Activated naive CD4-positive, alpha-beta T cell treated with anti-CD3 and anti-CD28 coated beads, Interleukin-2, amount 50 U/mL, for 72 hours (primary cell): ENCODE measurements at places on chromosomes 16 and 17.

- no peak for DNase-seq
Measured at GRCh38 chr17:7574176-7574953, 5.1 kb upstream of the CD68 start.

DNA sequence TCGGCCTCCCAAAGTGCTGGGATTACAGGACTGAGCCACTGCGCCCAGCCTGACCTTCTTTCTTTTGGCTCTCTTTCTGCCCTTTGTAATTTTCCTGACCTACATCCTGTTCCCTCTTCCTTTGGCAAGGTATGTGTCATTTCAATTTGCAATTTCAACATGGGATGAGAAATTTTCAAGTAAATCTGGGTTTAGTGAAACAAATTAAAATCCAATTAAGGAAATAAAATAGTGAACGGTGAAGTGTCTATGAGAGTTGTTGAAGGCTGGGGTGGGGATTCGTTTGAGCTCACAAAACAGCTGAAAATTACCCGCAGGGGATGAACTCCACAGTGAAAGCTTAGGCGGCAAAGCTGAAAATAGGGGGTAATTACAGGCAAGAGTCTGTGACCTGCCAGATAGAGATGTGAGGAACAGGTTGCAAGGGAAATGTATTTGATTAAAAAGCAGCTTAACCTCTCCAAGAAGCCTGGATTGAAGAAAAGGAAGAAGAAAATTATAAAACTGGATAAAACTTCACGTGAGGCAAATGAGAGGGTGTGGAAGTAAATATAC, 277.7 kb downstream of the UTP18 start:
- DNase-seq = no peak

GRCh38 chr16:56841233-56841632, 23.8 kb upstream of the SLC12A3 start:
- DNase-seq = peak; percentile 16

GRCh38 chr16:10883004-10883403, 6.0 kb downstream of the CIITA start:
- DNase-seq = no peak

DNA sequence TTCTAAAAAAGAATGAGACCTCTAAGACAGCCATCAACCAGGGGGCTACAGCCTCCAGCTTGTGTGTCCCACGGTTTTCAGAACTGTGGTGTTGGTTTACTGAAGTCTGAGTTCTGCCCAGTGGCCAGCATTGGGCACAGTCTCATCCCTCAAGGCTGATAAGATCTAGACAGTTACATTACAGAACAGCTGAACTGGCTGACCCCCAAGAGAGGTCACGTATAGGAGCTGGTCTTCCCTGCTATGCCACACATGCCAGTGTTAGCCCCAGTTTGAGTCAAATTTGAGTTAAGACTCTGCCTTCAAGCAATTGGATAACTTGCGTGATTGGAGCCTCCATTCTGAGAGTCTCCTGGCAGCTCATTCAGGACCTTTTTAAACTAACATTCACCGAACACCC, 14.8 kb upstream of the NUP93 start:
- DNase-seq = no peak

GRCh38 chr17:49955157-49955556, 13.8 kb upstream of the DLX4 start:
- no peak for DNase-seq

GRCh38 chr17:66248285-66248684, 19.1 kb upstream of the APOH start:
- no peak for DNase-seq

GRCh38 chr16:58099956-58100300, 29.3 kb downstream of the CFAP20 start:
- DNase-seq = no peak

- no peak for DNase-seq
Measured at GRCh38 chr16:69111216-69111875, 5.9 kb downstream of the HAS3 start.

DNA sequence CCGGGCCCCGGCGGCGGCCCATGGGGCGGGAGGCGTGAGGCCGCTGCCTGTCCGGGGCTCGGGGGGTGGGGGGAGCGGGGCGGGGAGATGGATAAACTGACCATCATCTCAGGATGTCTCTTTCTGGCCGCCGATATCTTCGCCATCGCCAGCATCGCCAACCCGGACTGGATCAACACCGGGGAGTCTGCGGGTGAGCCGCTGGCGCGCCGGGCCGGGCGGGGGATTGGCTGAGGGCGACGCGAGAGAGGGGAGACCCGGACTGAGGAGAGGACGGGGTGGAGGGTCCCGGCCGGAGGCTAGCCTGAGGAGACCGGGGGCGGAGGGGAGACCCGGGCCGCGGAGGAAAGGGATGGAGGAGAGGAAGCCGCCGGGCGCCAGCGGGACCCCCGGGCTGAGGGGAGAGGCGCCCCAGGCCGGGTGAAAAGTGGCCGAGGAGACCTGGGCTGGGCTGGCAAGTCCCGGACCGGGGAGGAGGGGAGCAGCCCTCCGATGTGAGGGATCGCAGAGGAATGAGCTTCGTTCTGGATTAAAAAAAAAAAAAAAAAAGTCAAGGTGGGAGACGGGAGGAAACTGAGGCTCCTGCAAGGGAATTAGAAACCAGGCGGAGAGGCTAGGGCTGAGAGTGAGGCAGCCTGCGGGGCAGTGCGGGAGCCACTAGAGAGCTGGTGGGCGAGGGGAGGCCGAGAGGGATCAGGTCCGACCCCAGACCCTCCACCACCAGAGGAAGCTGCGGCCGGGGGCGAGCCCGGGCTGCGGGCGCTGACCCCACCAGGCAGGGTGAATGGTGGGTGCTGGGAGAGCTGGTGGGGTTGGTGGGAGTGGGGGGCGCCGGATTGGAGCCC, 526 bp downstream of the MOSMO start:
- DNase-seq = no peak

- no peak for DNase-seq
Measured at GRCh38 chr17:33109336-33110072, 117.9 kb downstream of the SPACA3 start.

GRCh38 chr16:3328104-3328503, 22.8 kb downstream of the ZNF75A start:
- DNase-seq = no peak

DNA sequence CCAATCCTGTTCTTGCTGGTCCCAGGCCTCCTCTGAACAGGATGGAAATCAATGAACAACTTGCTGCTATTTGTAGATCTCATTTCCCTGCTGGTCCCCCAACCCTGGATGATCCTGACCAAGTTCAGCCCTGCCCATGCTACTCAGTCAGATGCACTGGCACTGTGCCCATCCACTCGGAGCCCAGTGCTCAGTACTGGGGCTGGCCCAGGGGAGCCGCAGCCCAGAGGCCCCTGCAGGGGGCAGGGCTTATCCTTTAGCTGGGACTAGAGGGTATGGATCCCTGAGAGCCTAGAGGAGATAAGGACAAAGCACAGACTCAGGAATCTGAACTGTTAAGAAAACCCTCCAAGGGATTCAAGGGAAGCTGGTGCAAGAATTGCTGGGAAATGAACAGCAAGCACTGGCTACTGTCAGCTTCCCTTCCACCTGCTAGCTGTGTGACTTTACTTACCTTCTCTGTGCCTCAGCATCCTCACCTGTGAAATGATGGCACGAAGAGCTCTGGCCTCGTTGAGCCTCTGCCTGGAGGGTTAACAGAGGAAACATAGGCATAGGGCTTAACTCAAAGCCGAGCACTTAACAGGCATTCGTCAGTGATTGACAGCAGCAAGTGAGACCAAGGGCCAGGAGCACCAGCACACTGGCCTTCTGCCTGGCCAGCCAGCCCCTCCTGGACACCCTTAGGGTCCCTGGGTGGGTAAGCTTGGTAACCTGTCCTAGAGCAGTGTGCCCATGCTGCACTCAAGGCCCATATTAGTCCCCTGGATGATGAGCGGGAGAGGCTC, 29.8 kb upstream of the C1QL1 start:
- no peak for DNase-seq

DNA sequence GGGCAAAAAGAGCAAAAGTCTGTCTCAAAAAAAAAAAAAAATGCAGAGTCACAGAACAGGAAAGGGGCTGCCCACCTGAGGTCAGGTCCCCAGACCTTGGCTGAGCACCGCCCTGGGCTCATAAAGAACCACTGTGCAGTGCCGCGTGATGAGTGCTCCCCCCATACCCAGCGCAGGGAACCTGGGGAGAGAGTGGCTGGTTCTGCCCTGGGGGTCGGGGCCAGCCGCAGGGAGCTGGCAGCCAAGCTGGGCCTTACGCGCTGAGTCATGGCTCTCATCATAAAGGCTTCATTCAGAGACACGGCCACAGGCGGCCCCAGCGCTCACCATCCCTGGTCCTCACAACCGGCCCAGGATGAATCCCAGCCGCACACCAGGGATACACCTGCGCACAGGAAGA, 80.7 kb downstream of the RAB11FIP4 start:
- DNase-seq = no peak

DNA sequence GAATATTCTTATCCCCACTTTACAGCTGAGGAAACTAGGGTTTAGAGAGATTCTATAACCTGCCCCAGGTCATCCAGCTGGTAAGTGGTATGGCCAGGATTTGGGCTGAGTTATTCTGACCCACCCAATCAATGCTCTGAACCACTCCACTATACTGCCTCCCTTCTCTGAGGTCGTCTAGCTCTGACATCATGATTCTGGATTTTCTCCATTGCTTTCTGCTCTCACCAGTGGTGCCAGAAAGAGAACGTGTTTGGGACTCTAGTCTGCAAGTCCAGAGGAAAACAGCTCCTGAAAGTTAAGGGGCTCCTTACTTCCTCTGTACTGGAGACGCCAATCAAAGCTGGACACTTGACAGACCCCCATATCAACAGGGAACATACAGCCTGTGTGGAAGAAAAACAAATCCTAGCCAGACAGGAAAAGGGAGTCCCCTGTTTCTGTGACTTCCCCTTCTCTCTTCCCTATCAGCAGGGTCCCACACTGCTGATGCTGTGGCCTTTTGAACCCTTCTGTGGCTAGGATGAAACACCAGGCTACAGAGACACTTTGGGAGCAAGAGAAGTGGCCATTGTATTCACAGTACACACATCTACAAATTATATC, 6.0 kb upstream of the EZH1 start:
- DNase-seq = no peak

GRCh38 chr16:70687102-70687511, 1.3 kb upstream of the MTSS2 start:
- no peak for DNase-seq

DNA sequence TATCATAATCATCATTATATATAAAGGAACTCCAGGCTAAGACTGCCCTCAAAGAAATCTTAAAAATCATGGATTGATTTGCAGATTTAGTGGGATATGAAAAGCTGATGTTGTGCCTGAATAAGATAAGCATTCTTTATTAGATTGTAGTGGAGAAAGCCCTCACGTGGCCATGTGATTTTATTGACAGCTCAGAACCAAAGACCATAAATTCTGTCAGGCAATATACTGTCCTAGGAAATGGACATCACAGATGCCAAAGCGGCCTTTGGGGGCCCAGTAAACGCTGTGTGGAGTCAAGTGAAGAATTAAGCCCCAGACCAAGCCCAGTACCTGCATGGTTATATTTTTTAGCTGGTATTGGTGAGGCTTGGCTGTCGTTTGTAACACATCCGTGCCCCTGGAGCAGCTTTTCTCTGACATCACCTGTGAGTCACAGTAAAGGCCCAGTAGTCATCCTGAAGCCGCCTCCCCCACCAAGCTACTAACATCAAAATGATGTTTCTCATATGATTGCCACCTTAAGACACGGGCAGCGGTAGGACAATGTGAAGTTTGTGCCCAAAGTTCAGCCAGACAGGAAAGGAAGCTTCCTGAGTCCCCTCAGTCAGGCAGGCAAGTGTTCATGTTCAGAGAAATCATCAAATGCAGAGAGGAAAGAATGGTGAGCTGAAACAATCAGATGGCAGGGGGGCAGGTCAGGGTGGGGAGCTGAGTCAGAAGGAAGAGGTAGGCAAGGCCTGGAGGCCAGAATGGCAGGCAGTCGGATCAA, 209.4 kb downstream of the IRX3 start:
- no peak for DNase-seq

GRCh38 chr16:78462288-78463208, 363.1 kb downstream of the WWOX start:
- no peak for DNase-seq

DNA sequence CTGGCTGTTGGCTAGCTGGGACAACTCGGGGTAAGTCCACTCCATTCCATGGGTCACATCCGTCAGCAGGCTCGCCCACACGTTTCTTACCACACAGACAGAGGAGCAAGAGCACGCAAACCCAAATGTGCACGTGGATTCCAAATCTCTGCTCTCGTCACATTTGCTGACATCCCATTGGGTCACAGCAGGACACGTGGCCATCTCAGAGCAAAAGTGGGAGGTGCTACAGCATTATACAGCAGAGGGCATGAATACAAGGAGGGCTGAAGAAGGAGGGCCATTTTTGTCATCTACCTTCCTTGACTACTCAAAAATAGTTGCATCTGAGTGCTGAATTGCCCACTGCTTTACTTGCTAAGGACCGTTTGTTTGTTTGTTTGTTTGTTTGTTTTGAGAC, 84.7 kb downstream of the RBBP6 start:
- DNase-seq = no peak

DNA sequence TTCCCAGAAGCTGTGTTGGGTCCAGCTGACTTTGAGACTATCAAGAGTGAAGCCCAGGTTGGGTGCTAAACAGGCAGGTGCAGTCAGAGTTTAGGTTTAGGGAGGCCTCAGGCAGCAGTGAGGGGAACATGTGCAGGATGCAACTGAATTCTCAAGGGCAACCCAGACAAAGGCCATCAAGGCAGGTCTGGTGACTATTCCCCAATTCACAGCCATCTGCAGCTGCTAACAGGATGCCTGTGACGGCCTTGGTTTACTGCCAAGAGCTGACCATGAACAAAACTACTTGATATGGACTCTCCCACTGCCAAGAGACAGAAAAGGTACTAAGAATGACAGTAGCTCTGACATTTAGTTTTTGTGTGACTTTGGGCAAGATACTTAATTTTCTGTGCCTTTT, 45.2 kb upstream of the BCAR1 start:
- DNase-seq = no peak

DNA sequence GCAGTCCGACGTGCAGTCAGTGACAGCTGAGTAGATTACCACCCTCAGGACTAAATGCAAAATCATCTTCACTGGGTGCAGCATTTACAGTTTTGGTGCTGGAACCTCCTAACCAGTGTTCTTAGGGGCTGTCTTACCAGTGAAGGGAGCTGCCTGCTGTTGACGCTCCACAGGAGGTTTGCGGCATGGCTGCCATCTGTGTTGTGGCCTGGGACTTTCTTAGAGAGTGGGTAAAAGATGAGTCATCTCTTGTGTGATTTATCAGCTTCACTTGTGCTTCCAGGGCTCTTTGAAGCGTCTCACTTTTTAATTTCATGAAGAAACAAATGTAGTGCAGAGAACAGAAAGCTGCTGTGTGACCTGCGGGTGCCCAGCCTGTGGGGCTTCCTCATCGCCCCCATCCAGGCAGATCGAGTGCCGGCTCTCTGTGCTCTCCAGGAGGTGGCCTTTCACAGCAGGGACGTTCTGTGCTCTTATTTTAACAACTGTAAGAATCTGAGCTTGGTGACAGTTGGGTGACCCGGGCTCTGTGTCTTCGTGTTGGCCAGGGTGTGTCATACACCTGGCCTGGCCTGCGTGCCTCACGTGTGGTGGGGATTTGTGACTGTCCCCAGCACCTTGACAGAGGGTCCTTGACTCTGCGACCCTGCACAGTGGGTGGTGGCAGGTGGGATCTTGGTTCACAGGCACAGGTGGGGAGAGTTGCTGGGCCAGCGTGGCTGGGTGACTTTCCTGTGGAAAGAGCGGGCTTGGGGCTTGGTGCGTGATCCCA, 24.3 kb upstream of the ZNF750 start:
- peak; percentile 76 for DNase-seq

- DNase-seq = no peak
Measured at GRCh38 chr17:15981208-15981607, 18.3 kb downstream of the ZSWIM7 start.
